ENCODE measurements at places on chromosomes 6 and 20.

- DNase-seq: peak; percentile 33
Observed at GRCh38 chr20:43949741-43950618, 35.3 kb downstream of the TOX2 start.

DNA sequence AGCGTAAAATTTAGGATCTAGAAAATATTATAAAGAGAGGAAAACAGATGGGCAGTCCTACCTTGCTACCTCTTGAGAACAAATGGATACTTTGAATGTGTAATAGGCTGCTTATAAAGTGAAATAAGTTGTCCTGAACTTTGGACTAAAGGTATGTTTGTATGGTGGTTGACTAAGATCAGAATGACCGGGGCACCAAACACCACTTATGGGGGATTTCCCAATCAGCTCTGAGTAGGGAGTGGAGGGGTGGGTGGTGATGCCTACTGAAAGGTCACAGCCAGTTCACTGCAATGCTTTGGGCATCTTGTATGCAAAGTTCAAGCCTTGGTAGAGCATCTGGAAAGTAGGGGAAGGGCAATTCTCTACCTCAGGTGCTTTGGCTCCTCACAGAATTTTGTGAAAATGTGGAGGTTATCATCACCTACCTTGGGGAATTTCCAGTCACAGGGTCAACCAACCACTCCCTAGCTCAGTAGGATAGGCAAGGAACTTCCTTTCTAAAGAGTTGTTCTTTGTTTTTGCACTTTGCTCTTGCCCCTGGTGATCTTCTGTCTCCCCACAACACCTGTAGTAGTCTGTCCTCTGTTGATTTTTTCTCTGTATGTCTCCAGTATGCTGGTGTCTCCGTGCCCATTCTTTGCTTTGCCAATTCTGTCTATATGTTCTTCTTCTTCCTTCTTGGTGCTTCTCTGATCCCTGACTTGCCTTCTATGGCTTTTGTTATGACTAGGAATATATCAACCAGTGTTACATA is at the start of gene TRIM31:
Gene TRIM31 (minus strand): TSS at position 88 of the 757 bp plus-strand sequence. CDS start 285 bp downstream, outside the sequence.
- no peak for DNase-seq

DNA sequence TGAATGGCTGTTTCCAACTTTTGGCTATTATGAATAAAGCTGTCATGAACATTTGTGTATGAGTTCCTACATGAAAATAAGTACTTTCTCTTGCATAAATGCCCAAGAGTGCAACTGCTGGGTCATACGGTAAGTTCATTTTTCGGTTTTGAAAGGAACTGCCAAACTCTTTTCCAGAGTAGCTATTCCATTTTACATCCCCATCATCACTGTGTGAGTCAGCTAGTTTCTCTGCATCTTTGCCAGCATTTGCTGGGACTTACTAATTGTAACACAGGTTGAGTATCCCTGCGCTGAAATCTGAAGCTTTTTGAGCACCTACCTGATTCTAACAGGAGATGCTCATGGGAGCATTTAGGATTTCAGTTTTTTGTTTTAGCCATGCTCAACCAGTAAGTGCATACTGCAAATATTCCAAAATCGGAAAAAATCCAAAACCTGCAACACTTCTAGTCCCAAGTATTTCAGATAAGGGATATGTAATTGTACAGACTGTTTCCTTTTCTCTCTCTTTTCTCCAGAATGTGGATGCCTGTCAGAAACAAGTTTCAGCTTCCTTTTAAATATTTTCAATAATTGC is 118.4 kb downstream of the DTNBP1 start:
- DNase-seq: no peak

- no peak for DNase-seq
Observed at GRCh38 chr6:12482386-12483375, 192.5 kb downstream of the EDN1 start.

- DNase-seq: no peak
Observed at GRCh38 chr20:483815-484644, 21.7 kb upstream of the TBC1D20 start.

DNA sequence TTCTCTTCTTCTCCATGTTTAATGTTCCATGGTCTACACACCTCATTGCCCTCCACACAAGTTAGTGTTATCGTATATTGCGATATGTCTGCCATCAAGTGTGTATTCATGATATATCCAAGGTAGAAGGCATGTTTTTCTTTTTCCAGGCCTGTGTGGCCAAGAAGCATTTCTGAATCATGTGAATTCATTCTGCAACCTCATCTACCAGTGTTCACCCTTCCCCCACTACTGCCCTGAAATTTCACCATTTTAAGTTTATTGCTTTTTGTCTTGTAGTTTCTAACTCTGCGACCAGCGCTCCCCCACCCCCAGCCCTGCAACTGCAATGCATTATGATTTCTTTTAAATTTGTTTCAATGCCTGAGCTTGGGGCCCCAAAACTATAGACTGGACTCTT is 618.0 kb upstream of the FLRT3 start:
- no peak for DNase-seq

DNA sequence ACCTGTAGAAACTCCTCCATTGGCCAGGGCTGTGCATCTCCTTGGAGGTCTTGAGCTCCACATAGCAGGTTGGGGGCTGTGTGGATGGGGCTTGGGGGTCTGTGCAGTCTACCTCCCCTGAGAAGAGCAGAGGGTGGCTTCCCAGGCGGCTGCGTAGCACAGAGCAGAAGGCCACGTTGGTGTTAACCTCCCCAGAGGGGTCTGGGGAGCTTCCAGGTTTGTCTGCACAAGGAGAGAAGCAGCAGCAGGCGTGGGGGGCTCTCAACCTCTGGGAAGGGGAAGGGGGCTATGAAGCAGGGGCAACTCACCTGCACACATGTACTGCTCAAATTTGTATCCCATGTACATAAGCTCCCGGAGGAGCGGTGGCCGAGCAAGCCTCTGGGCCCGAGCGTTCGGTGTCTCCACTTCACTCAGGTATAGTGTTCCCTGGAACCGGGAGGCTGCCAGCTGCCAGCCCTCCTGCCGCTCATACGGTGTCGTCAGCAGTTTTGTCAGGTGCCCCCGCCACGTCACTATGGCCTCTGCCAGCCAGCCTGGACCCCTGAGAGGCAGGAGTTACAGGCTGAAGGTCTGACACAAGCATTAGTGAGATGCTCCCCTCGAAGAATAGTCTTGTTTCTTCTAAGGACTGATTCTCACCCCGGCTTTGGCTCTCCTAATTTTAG is 1.2 kb downstream of the DXO start:
- no peak for DNase-seq

DNA sequence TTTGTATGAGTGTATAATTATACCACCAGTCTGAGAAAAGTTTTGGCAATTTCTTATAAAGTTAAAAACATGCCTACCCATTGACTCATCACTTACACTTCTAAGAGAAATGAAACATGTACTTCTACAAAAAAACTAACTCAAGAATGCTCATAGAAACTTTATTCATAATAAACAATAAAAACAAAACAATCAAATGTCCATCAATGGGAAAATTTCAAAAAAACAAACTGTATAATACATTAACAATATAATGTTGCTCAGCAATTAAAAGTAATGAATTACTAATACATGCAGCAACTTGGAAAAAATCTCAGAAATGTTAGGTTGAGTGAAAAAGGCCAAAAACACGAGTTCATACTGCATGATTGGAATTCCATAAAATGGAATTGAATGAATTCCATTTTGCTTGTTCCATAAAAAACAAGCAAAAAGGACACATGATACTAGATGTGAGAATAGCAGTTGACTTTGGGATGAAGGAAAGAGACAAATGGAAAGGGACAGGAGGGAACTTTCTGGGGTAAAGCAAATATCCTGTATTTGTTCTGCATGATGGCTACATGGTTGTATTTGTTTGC is 726.6 kb downstream of the RFPL4B start:
- no peak for DNase-seq

DNA sequence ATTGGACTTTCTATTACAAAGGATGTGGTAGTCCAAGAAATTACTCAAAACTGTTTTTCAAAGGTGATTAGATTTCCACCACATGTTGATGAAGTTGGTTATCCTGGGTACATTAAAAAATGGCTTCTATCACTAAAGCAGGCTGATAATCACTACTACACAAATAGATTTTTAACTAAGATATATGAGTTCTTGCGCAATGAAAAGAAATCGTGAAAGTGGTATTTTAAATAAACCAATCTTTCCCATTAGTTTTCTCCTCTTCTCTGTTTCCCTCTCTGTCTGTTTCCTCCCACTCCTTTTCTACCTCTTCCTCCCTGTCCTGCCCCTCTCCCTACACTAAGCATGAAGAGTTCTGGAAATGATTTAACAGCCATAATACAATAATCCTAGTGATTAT is 487.9 kb upstream of the CITED2 start:
- DNase-seq: no peak

DNA sequence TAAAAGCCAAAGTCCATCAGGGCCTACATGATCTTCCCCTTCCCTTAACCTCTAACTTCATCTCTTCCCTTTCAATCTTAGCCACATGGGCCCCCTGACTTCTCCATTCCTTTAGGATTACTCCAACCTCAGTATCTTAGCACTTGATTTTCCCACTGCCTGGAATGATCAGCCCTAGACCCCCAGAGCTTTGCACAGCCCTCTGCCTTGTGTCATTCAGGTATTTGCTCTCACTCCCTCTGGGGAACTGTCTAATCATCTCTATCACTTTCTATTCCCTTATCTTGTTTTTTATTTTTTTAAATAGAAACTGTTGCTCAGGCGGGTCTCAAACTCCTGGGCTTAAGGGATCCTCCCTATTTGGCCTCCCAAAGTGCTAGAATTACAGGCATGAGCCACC is 13.3 kb upstream of the ZNFX1 start:
- DNase-seq: no peak

DNA sequence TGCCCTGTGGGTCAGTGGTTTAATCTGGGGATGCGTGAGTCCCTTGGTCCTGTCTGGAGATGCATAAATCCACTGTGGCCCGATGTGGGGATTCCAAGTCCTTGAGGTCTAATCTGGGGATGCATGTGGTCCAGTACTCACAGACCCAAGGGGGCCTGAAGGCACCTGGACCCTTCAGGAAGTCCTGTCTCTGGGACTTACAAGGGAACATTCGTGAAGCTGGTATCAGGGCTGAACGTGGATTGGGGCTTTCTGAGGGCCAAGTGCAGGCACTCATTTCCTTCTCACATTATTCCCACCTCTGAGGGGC is 25.2 kb upstream of the GTSF1L start:
- DNase-seq: no peak

DNA sequence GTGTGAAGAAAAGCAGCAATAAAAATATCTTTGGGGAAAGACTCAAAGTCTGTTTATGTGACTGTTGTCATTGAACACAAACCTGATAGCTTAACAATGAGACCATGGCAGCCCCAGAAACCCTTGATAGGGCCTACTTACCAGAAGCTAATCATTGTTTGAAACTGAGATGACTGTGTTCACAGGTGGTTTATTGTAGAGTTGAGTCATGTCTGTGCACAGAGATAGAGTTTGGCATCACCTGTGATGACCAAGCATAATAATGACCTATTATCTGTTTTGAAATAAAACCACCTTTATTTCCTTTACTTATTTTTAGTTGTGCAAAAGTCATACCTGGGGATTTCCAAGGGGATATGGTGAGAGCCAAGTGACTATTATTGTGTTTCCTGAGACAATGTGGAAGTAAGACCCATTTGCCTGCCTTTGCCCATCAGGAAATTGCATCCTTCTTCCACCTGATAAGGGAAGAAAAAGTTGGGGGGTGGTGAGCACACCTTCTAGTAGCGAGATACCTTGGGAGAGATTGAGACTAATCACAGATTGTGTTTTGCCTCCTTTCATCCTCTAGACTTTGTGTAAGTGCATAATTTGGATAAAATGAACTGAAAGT is 456.9 kb upstream of the JAG1 start:
- no peak for DNase-seq

- no peak for DNase-seq
Observed at GRCh38 chr20:61956396-61957342, 109.0 kb downstream of the TAF4 start.

GRCh38 chr20:54608039-54608745 is 132.8 kb downstream of the DOK5 start:
- no peak for DNase-seq

DNA sequence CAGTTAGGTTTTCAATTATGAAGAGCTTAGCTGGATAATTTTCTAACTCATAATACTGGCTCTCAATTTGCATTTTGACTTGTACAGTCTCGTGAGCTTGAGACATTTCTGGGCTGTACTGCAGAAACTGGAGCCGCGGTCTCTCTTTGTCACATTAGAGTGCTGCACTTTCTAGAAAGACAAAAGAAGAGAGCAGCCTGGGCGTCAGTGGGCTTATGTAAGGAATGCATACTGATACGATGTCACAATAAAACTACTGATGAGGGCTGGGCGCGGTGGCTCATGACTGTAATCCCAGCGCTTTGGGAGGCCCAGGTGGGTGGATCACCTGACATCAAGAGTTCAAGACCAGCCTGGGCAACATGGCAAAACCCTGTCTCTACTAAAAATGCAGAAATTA is 120.8 kb downstream of the MOXD1 start:
- DNase-seq: no peak

DNA sequence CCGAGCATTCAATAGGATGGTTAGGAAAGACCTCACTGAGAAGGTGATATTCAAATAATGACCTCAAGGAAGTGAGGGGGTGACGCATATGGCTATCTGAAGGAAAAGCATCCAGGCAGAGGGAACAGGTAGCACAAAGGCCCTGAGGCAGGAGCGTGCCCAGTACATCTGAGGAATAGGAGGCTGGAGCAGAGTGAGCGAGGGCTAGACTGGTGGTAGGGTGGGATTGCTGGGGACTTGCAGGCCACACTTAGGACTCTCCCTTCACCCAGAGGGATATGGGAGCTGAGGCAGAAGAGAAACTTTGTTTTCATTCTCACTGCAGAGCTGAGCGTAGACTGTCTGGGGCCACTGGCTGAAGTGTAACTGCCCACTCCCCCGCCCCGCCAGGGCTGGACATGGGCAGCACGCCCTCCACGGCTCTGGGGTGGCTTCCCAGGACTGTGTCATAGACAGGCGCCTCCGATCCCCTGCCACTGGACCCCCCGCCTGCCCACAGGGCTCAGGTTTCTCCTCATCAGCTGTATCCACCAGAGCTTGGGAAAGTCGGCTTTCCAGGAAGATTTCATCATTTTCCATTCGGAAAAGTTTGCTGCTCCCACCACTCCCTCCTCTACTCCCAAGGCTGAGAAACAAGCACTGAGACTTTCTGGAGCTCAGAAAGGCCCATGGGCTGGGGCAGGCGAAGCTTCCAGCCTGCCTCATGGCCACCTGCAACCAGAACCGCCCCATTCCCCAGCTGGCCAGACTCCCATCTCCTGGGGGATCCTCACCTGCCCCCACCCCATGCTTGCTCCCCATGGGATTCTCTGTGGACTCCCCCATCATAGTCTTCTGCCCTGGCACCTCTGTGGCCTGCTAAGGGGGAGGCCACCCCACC is 142.6 kb downstream of the MRPL14 start:
- DNase-seq: no peak

Measured in germinal center (tissue), 1 donor.